Activated T-cell treated with anti-CD3 and anti-CD28 coated beads for 1 hour (primary cell): ENCODE measurements at places on chromosomes 16 and 17.
A peak's percentile ranks its signal among the peaks of the same experiment; 100 is the strongest.

DNA sequence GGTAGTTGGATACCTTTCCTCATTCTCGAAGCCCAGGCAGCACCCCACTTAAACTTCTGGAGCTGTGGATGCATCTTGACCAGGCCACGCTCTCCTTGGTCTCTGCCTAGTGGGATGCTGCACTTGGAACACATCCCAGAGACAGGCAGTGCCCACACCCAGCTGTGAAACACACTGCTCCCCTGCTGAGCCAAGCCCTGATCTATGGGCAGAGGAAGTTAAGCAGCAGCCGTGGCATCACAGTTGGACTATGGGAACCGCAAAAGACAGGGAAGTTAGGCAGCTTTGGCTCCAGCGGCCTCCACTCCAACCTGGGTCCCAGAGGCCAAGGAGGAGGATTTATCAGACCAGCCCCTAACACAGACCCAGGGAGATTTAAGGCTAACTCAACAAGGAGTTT is 284.8 kb upstream of the CCL2 start:
- no peak for DNase-seq

DNA sequence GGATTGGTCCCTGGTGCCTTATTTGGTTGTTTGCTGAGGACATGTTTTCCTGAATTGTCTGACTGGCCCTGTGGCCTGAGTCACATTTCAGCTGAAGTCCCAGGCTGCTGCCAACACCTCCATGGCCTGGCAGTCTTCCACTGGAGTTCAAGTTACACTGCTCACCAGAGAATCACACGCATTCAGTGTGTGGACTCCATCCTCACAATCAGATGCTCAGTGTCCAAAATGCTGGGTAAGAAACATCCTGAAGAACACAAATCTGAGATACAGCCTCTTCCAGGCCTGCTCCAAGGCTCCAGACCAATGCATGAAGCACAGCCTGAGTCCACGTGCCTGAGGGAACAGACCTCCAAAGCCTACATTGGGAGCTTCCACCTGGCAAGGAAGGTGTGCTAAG is 19.2 kb downstream of the CD300LB start:
- no peak for DNase-seq

DNA sequence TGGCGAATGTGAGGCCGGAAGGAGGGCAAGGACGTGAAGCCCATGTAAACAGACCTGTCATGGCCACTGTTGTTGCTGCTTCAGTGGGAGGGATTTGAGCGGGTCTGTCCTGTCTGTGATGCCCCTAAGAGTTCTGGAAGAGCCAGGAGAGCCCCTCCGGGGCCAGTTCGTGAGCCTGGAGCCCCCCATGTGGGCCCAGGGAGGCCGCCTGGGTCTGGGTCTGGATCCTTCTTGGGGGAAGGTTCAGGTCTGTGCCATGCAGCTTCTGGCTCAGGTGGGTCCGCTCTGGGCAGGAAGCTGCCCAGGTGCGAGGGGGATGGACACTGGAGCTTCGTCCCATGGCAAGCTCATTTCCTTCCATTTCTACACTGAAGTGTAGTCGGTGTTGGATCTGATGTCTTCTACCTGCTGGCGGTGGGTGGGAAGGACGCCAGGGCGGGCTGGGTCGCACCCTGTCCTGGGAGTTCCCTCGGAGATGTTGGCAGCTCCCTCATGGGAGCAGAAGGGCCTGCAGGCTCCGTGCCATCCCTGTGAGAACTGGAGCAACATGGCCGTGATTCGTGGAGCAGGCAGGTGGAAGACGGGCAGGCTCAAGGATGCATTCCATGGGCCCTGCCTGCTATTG is 11.2 kb upstream of the WFIKKN1 start:
- DNase-seq: no peak

GRCh38 chr16:88131256-88131655 is 180.0 kb downstream of the BANP start:
- DNase-seq: no peak

GRCh38 chr16:70712942-70713341 is 27.1 kb upstream of the MTSS2 start:
- DNase-seq: no peak

DNA sequence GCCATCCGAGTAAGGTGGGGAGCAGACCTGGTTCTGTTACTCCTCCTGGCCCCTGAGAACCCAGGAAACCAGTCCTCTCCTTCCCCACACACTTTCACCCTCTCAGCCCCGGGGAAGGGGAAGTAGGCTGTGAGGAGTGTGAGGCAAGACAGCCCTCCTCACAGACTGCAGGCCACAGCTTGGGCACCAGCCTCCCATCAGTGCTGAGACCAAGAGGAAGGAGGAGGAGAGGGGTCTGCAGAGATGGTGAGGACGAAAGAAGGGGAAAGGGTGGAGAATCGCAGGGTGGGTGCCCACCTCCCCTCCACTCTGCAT is 7.0 kb downstream of the G6PC3 start:
- no peak for DNase-seq

DNA sequence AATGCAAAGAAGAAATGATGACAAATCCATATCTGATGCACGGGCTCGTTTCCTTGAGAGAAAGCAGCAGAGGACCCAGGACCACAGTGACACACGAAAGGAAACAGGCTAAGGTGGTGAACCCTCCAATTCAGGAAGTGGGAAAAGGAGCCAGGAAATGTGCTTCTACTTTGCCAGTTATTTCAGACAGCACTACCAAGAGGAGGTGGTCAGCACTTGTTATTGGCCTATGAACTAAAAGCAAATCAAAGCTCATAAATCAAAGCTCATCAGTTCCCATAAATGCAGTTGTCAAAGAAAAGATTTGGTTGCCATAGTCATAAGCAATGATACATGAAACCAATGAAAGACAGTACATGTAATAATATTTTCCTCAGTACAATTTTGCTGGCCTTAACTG is 12.6 kb upstream of the CLTC start:
- DNase-seq: no peak

DNA sequence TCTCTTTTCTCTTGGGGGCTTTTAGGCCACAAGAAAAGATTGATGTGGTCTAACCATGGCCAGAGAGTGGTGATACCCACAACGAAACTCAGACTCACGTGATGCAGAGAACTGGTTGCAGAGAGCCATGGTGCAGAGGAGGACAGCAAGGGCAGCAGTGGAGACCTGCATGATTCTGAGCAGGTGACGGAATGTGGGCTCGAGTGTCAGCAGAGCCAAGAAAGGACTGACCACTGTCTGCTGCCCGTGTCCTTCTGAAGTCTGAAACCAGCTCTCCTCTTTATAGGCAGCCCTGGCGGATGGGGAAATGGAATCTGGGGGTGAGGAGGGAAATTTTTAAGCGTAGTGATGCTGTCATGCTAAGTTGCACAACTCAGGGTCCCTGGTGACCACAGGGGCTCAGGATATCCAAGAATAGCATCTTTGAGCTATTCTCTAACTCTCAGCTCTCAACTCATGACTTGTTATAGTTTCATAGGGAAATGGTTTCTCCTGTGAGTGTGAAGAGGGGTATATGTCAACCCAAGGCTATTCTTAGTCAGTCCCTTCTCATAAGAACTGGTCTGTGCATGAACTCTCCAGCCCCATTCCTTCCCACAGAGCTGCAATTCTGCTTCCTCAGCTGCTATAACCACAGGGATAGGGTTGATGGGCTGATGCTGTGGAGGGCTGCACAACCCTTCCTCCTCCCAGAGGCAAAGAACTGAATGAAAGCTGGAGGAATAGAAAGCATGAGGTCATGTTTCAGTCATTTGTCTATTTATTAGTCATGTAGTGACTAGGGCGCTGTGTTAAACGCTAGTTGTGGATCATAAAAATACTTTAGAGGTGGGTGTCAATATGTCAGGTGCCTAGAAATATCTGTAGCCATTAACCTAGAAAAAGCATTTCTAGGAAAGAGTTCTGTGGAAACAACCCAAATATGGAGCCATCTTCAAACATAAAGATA is at the start of gene CCL3:
TSS of gene CCL3 (minus strand) at position 256 of the 949 bp plus-strand sequence. CDS start at position 171, 85 bp downstream.
- no peak for DNase-seq

DNA sequence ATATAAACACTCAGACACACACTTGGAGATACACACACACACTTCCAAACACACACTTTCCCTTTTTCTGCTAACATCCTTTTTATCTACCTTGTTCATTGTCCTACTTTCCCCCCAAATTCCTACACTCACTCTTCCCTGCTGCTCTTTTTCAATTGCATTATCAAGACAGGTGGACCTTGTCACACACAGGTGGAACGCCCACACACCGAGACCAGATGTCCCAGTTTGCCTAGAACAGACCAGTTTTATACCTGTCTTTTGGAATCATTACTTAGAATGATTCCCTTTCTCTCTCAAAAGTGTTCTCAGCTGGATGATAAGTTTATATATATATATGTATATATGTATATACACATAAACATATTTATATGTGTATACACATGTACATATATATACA is 50.7 kb upstream of the ARHGAP44 start:
- no peak for DNase-seq

DNA sequence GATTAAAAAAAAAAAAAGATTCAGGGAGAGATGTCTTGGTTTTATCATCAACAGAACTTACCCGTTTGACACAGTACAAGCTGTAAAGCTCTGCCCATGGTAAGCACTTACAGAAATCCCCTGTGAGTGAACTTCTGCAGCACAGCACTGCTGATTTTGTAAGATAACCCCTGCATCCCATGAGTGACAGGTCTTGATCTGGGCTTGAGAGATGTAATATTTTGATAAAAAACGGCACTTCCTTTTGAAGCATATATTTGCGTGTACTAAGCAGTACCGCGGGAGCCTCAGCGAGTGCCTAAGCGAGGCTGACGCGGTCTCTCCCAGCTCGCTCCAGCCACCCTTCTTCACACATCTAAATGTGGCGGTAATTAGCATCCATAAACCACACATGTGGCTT is 50.5 kb downstream of the IKZF3 start:
- DNase-seq: peak; percentile 24

- DNase-seq: no peak
These were observed 3.9 kb upstream of the SKAP1 start for GRCh38 chr17:48433896-48434295.

DNA sequence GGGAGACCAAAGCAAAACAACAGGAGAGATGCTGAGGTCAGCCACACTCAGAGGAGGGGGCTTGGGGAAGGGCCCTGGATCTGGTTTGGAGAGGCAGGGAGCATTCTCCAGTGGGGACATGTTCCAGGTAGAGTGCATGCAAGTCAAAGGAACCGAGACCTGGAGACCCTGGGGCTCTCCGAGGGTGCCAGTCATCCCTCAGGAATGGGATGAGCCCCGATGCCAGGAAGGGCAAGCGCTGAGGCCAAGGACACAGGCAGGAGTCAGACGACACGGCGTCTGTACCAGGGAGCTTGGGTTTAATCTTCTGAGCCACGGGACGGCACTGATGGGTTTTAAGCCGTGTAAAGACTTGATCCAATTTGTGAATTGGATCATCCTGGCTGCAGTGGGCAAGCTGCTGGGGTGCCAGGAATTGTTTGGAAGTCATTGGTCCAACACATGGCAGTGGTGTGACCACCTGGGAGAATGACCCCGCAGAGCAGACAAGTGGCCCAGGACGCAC is 32.9 kb upstream of the ANKRD40CL start:
- no peak for DNase-seq

DNA sequence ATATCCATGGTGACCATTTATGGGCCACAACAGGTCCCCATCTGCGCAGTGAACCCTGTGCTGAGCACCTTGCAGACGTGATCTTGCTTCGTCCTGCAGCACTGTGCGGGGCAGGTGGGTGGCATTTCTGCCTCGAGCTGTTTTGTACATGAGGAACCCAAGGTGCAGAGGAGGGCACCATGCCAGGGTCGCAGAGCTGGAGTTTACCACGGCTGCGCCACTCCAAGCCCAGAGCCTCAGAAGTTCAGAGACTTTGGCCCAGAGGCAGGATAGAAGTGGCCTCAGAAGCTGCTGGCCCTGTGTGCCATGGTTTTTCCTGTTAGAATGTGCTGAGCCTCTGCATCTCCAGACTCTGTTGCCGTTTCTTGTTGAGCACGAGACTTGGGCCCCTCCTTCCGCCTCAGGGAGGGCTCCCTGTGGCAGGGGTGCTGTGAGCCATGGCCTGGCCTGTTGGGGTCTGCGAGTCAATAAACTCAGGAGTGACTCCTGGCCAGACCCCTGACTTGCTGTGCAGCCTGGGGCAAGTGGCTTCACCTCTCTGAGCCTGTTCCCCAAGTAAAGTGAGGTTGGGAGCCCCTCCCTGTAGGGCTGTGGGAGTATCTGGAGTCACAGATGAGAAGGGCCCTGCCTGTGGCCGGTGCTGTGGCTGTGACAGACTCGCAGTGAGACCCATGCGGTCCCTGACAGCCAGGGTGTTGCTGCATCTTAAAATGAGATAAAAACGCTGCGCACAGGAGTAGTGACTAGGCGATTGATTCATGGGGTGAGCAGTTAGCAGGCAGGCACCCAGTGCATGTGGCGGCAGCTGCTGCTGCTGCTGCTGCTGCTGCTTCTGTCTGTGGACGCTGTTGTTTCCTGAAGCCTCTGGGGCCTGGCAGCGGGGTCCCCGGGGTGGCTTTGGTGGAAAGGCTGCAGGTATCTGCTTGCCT is 11.8 kb downstream of the MAP2K3 start:
- DNase-seq: no peak

DNA sequence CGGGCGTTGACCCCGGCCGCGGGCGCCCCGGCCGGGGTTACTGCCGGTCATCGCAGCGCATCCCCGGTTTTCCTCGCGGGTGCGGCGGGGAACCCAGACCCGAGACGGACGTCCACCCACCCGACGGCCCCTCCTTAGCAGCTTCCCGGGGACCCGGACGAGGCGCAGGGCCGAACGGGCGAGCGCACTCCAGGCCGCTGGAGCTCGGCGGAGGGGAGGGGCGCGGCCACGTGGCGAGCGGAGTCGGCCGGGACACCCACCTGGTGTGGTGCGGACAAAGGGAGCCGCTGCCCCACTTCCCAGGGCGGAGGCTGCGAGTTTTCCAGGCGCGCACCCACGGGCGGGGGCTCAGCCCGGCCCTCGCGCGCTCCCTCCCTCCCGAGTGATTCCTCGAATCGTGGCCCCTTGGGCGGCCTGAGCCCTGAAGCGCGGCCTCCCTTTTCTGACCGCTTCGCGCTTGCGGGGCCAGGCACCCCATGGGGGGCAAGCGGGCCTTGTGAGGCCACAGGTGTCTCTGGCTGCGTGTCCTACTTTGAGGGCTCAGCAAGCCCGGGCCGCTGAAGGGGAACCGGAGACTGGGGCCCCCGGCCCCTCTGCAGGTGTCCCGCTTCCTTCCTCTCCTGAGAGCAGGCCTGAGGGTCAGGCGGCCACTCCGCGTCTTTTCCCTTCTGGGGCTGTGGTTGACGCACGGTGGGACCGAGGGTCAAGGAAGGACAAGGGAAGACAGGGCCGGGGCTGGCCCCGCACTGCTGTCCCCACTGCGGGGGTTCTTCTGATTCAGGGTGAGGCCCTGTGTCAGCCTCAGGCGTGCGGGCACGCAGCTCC is 1.1 kb upstream of the FASN start:
- no peak for DNase-seq

GRCh38 chr16:20868890-20869289 is 31.3 kb downstream of the DCUN1D3 start:
- no peak for DNase-seq

DNA sequence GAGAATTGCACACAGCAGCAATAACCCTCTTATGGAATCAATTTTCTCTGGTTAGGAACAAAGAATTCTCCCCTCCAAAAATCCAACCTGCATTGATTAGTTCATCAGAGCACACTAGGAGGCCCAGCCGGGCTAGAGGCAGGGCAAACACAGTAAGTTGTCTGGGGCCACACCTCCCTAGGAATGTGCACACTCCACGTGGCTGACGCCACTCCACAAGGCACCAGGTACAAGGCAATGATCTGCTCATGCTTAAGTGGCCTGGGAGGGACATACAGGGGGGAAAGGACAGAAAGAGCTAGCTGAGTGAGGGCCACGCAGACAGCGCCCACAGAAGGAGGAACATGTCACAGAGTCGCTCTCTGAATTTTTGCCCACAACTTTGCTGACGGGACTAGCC is 107.6 kb downstream of the SLC39A11 start:
- no peak for DNase-seq
